ENCODE measurements at places on chromosomes 1 and 21.

DNA sequence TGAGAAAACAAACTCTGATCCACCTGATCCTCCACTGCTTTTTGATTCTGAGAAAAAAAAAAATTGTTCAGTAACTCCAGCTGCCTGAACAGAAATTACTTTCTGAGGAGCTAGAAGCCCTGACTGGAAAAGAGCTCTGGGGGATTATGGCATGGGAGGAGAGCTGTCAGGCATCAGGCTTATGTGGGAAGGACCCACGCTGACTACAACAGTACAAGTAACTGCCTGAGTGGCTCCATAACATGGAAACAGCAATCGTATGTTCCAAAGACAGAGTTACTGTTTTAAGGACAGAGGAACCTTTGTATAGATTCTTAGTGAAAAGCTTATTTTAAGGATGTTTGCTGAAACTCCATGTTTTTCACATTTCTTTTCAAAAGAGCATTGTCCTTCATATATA, 1.2 kb upstream of the ANGPTL7 start:
- no peak for DNase-seq

DNA sequence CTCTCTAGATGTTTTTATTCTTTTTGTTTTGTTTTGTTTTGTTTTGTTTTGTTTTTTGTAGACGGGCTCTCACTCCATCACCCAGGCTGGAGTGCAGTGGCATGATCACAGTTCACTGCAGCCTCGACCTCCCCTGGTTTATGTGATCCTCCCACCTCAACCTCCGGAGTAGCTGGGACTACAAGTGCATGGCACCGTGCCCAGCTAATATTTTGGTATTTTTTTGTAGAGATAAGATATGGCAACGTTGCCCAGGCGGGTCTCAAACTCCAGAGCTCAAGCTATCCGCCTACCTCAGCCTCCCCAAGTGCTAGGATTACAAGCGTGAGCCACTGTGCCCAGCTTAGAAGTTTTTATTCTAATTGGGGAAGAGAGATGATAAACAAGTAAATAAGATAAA, 13.3 kb upstream of the TP53BP2 start:
- DNase-seq: no peak

DNA sequence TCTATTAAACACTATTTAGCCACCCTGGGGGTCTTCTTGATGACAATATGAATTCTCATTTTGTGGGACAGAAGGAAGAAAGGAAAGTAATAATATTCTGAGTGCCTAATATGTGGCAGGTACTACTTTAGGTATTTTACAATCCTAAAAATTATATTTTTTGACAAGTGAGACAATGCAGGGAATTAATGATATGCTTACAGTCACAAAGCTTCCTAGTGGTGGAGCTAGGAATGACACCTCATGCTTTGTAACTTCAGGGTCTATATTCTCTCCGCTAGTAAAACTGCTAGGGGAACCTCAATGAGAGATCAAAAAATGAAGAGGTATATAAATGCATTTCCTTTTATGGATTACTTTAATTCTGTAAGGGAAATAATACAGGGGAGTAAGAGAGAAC, 44.3 kb downstream of the TPR start:
- no peak for DNase-seq

DNA sequence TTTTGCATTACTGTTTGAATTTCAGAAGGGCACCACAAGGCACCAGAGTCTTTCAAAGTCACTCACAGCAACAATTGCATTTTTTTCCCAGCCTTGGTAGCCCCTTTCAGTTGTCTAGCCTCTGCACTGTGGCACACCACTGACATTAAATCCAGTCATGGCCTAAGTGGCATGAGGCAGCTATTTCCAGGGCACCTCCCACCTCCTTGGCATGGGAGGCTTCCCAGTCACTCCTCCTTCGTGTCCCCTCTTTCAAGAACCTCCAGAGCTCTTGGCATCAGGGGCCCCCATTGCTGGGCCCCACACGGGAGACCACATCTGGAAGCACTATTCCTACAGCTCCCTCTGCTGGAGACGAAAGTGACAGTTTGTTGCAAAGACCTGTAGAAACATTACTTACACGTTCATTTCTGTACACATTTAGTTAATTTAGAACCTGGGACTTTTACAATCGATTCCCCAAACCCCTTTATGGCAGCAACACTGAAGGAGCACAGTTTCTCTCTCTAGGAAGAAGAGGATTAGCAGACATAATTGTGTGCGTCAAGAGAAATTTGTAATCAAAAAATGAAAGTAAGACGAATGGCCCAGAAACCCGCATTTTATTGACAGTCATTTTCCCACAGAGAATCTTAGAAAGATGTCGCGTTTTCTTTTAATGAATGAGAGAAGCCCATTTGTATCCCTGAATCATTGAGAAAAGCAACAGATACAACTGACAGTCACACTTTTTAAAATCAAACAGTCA, 5.7 kb upstream of the CHD5 start:
- no peak for DNase-seq

DNA sequence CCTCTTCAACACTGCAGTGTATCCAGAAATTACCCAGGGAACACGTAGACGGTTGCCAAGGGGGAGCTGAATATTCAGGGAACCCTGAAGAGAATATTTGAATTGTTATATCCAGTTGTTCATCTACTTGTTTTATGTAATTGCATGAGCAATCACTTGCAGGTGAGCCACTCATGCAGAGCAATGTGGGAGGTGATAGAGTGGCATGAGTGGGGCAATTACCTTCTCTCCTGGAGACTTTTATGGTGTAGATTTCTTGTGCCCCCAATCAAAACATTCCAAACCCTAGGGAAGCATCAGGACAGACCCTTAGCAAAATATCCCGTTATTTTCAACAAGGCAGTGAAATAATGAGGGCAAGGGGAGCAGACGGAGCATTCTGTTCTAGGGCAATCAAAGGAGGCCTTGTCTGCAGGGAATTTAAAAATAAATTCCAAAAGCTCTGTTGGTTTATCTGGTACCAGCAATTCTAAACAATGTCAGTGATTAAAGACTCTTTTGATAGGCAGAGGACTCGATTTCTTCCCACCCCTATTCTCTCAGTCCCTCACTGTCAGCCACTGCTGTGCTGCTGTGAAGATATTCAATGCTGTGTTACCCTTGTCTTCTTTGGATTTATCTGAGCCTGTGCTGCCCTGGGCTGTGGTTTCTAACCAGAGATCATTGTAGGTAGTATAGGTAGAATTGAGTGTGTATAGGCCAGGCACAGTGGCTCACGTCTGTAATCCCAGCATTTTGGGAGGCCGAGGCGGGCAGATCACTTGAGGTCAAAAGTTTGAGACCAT, 180.2 kb upstream of the MAP1LC3C start:
- no peak for DNase-seq

DNA sequence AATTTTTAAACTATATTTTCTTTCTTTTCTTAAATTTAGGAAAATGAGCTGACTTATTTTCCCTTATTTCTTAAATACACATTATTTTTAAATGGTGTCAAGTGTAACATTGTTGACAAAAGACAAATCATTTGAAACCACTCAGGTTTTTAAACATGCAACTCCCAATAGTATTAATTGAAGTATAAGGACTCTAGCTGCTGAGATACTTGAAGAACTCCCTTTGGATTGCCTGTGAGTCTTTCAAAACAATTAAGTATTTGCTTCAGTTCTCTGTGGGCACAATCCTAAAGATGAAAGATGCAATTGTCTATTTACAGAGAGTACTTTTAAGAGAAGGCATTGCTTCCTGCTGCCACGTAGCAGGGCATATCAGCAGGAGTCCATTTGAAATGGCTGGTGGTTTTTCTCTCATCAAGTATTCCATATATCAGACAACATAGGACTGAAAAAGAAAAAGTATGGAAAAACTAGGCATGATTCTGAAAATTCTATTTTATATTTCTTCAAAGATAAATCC, 373.4 kb downstream of the NEGR1 start:
- DNase-seq: no peak

DNA sequence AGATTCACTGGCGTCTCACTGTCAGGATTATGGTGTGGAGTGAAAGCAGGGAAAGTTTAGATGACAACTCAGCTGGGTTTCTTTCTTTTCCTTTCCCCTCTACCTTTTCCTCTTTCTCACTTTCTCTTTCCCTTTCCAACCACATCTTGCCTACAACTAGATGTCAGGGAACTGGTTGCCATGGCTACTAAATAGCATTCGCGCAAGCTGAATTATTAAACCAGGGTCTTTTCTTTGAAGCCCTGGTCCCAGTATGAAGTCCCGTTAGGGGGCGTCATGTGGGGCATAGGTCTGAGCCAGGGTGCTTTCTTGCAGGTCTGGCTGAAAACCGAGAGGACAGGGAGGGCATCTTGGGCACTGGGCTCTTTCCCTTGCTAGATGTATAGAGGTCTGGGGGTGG, 168.4 kb upstream of the CACNA1E start:
- DNase-seq: no peak

Data from HS-5 (cell line).